ENCODE measurements at places on chromosomes 4 and X.

DNA sequence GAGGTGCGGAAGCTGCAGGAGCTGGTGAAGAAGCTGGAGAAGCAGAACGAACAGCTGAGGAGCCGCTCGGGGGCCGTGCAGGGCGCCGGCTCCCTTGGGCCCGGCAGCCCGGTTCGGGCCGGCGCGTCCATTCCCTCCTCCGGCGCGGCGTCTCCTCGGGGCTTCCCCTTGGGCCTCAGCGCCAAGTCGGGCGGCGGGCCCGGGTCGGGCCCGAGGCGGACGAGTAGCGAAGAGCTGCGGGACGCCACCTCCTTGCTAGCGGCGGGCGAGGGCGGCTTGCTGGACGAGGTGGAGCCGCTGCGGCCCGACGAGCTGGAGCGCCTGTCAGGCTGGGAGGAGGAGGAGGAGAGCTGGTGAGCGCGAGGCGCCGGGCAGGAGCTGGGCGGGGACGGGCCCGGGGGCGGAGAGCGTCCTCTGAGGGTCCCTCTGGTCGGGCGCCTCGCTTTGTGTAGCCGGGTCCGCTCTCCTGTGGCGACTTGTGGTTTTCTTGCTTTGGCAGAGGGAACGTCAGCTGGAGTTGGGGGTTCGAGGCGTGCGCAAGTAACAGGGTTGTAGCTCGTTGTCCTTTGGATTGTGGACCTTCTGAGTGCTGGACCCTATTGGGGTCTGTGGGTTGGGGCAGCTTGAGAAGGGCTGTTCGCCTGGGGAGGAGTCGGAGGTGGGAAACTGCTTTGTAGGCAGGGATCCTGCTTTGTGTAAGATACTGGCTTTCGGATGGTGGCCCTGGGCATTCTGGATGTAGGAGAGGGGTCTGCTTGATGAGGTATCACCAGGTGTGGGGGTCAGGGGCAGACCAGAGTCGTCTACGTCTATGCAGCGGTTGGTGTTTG is 662 bp downstream of the SLAIN2 start:
- no peak for DNase-seq

GRCh38 chrX:17412692-17413091 is 37.7 kb downstream of the NHS start:
- DNase-seq, result no peak

GRCh38 chr4:80732010-80732409 is 298.5 kb upstream of the BMP3 start:
- DNase-seq, result no peak

GRCh38 chrX:129982300-129983251 is at the start of gene BCORL1:
Gene BCORL1 (plus strand): TSS chrX:129982635. CDS start chrX:130005232, 22,597 bp downstream.
- DNase-seq, result peak; percentile 83

- DNase-seq, result no peak
Observed at GRCh38 chrX:84046403-84046984, 141.5 kb downstream of the RPS6KA6 start.

- no peak for DNase-seq
Observed at GRCh38 chr4:61877266-61877665, 677.1 kb downstream of the ADGRL3 start.

- no peak for DNase-seq
Observed at GRCh38 chrX:45138525-45138924, 62.2 kb downstream of the DIPK2B start.

DNA sequence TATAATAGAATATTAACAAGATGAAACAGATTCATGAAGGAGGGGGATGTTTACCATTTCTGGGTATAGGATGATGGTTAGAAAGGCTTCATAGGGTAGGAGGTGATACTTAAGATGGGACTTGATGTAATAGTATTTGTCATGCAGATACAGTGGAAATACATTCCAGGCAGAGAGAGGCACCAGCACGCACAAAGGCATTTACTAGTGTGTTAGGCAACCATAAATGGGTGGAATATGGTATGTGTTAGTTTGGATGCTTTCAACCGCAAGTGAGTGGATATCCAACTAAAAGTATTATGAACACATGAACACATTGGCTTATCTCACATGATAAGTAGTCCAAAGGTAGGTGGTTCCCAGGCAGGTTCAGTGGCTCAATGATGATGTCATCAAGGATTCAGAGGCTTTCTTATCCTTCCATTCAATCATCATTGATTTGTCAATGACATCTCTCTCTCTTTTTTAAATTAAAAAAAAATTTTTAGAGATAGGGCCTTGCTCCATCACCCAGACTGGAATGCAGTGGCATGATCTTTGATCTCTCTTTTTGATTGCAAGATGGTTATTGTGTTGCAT is 12.7 kb upstream of the STARD8 start:
- DNase-seq, result no peak

Data from stimulated activated CD4-positive, alpha-beta T cell treated with anti-CD3 and anti-CD28 coated beads, Interleukin-15, amount 100 ng/mL, for 48 hours (primary cell).